CD8-positive, alpha-beta T cell (primary cell): ENCODE measurements at places on chromosomes 11 and 22. TPM values are rescaled to one million over a fixed set of nuclear protein-coding genes. Genes with fewer than 3 reads are reported as not detected.

DNA sequence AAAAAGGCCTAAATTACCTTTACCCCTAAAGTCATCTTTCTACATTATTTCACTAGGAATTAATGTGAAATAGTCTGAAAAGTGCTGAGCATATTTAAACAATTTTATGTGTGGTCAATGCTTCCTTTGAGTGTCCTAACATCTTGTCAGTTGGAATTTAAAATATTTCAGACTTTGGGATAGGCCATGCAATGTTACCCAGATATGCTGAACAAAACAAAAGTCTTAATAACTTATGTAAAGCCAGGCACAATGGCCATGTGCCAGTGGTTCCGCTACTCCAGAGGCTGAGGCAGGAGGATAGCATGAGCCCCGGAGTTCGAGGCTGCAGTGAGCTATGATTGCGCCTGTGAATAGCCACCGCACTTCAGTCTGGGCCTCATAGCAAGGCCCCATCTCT is 137.4 kb downstream of the CADM1 start:
- no peak for DNase-seq

- DNase-seq = peak; percentile 68
These were observed at the start of gene KCNQ1 for GRCh38 chr11:2444821-2445745. Gene KCNQ1, plus strand, starts transcription at chr11:2445008. Its CDS starts 91 bp downstream, at chr11:2445099.

DNA sequence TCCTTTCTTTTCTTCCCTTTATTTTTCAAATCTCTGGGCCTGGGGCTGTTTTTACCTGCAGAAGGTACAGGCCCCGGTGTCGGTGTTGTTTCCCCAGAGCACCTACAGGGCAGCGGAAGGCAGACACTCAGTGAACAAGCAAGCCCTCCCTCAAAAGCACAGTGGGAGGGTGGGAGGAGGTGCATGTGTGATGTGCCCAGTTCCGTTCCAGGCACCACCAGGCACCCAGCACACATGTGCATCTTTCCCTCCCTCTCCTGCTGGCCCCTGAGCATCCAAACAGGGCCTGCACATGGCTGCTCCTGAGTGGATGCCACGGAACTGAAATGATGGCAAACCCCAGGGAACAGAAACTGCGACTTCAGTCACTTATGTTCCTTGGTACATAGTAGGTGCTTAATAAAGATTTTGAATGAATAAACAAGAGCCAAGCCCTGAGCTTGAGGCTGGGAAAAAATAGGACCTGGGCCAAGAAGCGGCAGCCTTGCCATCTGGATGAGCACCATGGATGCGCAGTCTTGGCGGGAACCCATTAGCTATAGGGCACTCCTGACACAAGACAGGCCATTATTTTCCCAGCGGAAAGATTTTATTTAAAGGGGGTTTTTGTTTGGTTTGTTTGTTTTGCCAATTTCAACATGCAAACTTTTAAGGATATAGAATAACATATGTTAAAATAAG is 47.8 kb downstream of the ARRB1 start:
- DNase-seq = no peak

- no peak for DNase-seq
These were observed 20.5 kb downstream of the SLC1A2 start for GRCh38 chr11:35398881-35399280.

GRCh38 chr11:72228844-72229231 is 4.3 kb downstream of the INPPL1 start:
- no peak for DNase-seq

DNA sequence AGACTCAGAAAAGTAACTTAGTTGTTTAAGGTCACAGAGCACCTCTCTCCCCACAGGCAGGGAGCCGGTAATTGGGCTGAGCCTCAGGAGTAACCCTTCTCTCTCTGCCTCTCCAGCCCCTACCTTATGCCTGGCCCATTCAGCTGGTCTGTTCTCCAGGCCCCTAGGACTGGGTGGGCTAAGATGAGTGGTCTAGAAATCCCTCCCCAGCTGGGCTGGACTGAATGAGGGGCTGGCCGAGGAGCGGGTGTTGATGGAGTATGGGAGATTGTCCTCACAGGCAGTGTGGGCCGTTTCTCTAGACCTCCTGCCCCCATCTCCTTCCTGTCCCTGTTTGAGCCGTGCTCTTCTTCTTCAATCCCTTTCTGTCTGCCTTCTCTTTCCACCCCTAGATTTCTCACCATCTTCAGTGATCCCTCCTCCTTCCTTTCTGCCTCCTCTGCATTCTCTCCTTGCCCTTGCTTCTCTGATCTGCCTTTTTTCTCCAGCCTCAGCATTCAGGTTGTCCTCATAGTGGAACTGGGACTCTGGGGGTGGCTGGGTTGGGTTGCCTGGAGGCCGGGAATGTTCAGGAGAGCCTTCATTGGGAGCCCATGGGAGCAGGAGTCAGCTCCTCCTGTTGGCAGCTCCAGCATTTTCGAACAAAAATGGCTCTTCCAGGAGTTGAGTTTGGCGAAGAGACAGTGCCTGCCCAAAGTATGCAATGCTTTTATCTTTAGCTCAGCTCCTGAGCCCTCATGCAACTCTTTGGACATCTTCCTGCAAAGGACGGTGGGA is 7.6 kb downstream of the ST3GAL4 start:
- no peak for DNase-seq

- no peak for DNase-seq
These were observed 13.1 kb downstream of the CRY2 start for GRCh38 chr11:45860348-45860747.

DNA sequence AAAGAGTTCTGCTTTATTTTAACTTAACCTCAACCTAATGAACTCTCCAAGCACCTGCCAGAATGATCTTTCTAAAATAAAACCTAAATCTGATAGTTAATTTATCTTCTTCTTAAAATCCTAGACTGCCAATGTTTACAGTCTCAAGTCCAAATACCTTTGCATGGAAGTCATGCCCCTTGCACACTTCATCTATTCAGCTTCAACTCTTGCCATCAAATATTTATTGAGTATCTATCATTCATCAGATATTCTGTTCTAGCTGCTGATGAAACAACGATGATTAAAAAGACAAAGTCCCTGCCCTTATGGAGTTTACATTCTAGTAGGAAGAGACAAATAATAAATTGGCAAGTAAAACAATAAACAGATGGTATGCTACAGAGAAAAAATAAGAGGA is 101.7 kb downstream of the APOL5 start:
- DNase-seq = no peak

DNA sequence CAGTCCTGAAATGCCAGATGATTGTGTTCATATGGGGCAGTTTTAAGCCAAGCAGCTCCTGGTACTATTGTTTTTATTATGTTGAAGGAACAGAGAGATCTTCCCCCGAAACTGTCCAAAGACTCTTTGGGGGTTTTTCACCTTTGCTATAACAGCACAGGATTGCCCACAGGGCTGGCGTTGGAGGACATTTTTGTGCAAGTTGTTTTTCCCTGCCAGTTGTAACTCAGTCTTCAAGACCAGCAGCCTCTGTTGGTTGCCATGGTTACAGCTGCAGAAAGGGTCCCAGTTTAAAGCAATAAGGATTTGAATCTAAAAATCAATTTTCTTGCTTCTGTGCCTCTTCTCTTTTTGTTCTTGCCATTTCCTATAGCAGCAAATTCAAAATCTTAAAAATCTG is 45.4 kb upstream of the YWHAH start:
- DNase-seq = no peak

DNA sequence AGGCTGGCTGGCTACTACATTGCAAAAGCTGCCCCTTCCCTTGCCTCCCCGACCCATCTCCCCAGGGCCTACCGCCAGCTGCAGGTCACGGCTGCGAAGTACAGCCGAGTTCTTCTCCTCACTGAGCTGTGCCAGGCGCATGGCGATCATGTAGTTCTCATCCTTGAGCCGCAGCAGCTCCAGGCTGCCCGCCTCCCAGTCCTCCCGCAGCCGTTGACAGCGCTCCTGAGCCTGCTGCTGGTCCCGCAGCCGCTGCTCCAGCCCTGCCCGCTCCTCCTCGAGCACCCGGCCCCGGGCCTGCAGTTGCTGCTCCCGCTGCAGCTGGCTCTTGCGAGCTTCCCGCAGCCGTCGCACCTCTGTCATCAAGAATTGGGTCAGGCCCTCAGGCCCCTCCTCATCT is 3.3 kb downstream of the CARD10 start:
- no peak for DNase-seq

- peak; percentile 88 for DNase-seq
These were observed 7.3 kb upstream of the NCF4 start for GRCh38 chr22:36853407-36854099.

GRCh38 chr11:76640501-76640900 is 30.0 kb downstream of the LRRC32 start:
- no peak for DNase-seq

DNA sequence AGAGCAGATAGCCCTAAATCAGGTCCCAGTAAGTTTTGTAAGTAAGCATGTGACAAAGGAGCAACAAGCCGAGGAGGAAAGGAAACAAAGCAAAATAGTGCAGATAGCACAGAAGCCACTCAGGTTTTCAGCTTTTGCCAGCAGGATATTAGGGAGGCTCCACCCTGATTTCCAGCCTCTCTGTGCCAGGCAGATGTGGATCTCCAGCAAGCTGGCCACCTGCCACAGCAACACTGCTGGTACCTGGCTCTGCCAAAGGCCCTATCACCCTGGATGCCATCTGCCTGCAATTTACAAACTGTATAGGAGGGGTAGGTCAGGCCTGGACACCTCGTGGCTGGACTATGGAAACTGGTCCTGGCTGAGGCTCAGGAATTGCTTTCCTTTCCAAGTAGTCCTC is 12.2 kb upstream of the NNMT start:
- no peak for DNase-seq

GRCh38 chr22:25318081-25318823 is 98.8 kb downstream of the CRYBB2 start:
- no peak for DNase-seq

- no peak for DNase-seq
These were observed 6.3 kb downstream of the IGF2 start for GRCh38 chr11:2132874-2133240.

The CHRNA10 gene
- 0.33 TPM for total RNA-seq

The OR52I2 gene
- not detected for total RNA-seq

The SLC22A6 gene
- total RNA-seq = not detected

The AIFM3 gene
- total RNA-seq = 0.39 TPM

The SAA4 gene
- not detected for total RNA-seq

The PARVA gene
- 0.06 TPM for total RNA-seq

The MYO18B gene
- 0.19 TPM for total RNA-seq

The TSSK2 gene
- 0.25 TPM for total RNA-seq
